Progenitor cell of endocrine pancreas (in vitro differentiated cells): ENCODE measurements at places on chromosomes 7 and 10. TPM values are rescaled to one million over a fixed set of nuclear protein-coding genes. Genes with fewer than 3 reads are reported as not detected.
A peak's percentile ranks its signal among the peaks of the same experiment; 100 is the strongest.

DNA sequence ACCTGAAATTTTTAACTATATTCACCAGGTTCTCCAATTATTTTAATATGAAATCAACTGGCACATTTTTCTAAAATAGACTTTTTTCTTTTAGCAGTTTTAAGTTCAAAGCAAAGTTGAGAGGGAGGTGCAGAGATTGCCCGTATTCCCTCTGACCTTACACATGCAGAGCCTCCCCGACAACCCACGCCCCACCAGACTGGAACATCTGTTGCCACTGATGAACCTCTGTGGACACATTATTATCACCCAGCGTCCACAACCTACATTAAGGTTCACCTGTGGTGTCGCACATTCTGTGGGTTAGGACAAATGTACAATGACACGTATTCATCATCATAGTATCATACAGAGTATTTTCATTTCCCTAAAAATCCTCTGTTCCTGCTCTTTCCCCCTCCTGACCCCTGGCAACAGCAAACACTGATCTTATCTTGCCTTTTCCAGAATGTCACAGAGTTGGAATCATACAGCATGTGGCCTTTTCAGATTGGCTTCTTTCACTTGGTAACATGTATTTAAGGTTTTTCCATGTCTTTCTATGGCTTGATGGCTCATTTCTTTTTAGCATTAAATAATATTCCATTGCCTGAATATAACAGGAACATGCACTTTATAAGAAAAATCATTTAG, 37.1 kb downstream of the COBL start:
- H3K27me3 ChIP-seq, result peaks cover 25% of the 10 kb centered on the region
- H3K36me3 ChIP-seq, result peaks cover 2% of the 10 kb centered on the region
- no peak for DNase-seq
- H3K4me1 ChIP-seq, result peaks cover 38% of the 10 kb centered on the region

Gene MOGAT3
- not detected in 2 replicates for total RNA-seq

- no peak overlapping the region for H3K27ac ChIP-seq
- DNase-seq, result no peak
- H3K36me3 ChIP-seq, result no peaks in the 10 kb centered on the region
- peaks cover 7% of the 10 kb centered on the region for H3K27me3 ChIP-seq
- H3K4me3 ChIP-seq, result no peak overlapping the region
Measured at GRCh38 chr7:131721660-131722059, 165.2 kb upstream of the PODXL start.

DNA sequence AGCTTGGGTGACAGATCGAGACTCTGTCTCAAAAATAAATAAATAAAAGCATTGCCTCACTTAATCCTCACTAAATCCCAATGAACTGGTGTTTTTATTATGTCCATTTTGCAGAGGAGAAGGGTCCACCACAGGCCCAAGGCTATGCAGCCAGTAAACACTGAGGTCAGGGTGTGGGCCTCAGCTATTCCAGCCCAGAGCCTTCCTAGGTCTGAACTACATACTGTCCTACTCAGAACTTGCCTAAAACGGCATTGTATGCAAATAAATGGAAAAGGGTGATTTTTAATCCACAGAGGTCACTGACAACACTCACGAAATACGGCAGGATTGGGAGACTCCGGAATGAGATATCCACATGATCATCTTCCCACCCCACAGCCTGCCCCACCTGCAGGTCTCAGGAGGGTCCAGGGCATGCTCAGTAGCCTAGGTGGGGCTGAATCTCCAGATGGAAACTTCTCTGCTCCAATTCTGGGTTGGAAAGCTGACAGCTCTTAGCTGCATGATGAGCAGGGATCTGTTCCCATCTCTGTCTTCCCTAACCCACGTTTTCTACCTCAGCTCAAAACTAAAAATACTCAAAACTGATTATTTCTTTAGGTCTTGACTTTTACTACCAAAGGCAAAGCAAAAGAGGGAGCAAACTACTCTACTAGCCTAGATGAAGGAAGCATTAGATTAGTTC, 121.0 kb downstream of the SORBS1 start:
- H3K4me3 ChIP-seq, result no peak overlapping the region
- peaks cover 2% of the 10 kb centered on the region for H3K36me3 ChIP-seq
- H3K27me3 ChIP-seq, result no peaks in the 10 kb centered on the region

DNA sequence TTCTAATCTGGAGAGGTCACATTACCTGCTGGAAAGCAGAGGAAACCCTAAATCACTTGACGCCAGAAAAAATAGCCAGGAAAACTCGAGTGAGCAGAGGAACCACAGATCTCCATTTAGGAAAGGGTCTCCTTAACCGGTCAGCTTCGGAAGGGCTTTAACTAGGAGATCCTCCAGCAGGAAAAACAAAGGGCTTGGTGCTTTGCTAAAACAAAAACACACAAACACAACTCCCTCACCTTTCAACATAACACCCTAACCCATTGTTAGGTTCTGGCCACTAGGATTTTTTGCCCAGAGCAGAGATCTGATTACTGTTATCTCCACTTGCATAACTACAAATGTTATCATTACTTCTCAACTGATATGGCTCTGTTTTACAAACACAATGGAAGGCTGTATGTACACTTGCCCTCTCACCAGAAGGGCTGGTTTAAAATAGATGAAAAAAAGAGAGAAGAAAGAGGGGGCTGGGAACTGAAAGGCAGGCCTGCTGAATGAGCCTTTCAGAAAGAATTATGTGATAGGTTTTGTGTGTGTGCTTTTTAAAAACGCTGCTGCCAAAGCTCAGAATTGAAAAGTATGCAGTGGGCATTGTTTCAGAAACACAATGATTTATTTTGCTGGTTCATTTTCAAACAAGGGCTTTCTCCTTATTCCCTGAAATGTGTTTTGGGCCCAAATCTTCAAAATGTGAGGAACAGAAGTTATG, 161.5 kb downstream of the FGFR2 start:
- DNase-seq, result no peak
- no peaks in the 10 kb centered on the region for H3K36me3 ChIP-seq
- peak overlapping the region; percentile 94 for H3K27ac ChIP-seq
- no peak overlapping the region for H3K4me3 ChIP-seq

- peaks cover 7% of the 10 kb centered on the region for H3K4me1 ChIP-seq
- no peak for DNase-seq
- H3K27me3 ChIP-seq, result peaks cover 34% of the 10 kb centered on the region
- H3K4me3 ChIP-seq, result no peak overlapping the region
Measured at GRCh38 chr7:154864523-154864891, 138.4 kb downstream of the PAXIP1 start.

GRCh38 chr10:86313621-86314041, 53.0 kb downstream of the GRID1 start:
- H3K27ac ChIP-seq, result no peak overlapping the region
- DNase-seq, result no peak
- peaks cover 35% of the 10 kb centered on the region for H3K27me3 ChIP-seq

DNA sequence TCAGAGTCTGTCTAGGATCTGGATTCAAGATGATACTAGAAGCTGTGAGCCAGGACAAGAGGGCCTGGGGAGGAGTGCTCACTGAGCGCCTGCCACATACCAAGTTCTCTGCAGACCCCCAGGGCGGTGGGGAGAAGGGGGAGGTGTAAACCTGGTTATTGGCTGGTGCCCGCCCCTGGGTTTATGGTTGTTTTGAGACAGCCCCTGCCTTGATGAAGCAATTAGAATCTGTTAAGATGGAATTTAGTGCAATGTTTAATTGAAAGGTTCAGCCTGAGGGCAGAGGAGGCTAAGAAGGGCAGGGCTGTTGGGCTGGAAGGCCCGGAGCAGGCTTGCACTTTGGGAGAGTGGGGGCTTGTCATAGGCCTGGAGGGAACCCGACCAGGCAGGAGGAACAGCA, 42.7 kb downstream of the PRF1 start:
- no peak for DNase-seq
- no peaks in the 10 kb centered on the region for H3K36me3 ChIP-seq
- no peak overlapping the region for H3K4me3 ChIP-seq
- H3K27me3 ChIP-seq, result peaks cover 10% of the 10 kb centered on the region
- peaks cover 11% of the 10 kb centered on the region for H3K4me1 ChIP-seq

Gene TDRD1
- not detected in 2 replicates for total RNA-seq

Gene FAM25G
- not detected in 2 replicates for total RNA-seq

- no peak overlapping the region for H3K4me3 ChIP-seq
- DNase-seq, result no peak
- H3K36me3 ChIP-seq, result peaks cover 45% of the 10 kb centered on the region
Measured at GRCh38 chr7:96685353-96685752, 24.3 kb downstream of the SEM1 start.

Gene AKR1E2
- total RNA-seq, result 7.4 and 10.0 TPM in 2 replicates

Gene ITPRID1
- 3.1 and 3.9 TPM in 2 replicates for total RNA-seq

Gene CUBN
- 0.98 and 1.5 TPM in 2 replicates for total RNA-seq

DNA sequence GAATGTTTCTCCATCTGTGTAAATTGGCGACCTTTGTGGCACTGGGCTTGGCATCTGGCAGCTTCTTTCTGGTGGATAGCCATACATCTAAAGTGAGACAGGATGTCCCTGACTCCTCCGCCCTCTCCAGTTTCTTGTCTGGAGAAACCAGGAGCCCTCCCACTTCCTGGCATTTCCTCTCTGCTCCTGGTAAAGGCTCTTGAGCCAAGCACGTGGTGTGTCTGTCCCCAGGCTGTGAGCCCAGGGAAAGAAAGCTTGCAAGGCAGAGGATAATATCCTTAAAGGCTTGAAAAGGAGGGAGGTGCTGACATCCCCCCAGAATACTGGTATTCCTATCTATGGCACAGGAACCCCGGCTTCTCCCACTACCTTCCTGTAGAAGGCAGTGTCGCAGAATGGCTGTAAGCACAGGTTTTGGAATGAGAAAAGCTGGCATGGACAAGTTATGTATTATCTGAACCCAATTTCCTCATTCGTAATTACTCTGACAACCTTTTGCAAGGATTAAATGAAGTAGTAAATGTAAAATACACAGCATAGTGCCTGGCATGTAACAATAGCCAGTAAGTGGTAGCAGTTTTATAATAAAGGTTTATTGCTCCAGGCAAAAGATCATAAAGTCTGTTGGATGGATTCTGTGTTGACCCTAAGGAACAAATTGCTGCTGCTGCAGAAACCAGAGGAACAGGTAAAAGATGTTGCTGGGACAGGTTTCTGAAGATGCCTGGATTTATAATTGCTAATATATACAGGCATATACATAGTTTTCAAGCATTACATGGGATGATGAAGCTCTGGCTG, 11.8 kb upstream of the ACSL5 start:
- H3K36me3 ChIP-seq, result no peaks in the 10 kb centered on the region
- peaks cover 6% of the 10 kb centered on the region for H3K4me1 ChIP-seq
- no peak for DNase-seq

DNA sequence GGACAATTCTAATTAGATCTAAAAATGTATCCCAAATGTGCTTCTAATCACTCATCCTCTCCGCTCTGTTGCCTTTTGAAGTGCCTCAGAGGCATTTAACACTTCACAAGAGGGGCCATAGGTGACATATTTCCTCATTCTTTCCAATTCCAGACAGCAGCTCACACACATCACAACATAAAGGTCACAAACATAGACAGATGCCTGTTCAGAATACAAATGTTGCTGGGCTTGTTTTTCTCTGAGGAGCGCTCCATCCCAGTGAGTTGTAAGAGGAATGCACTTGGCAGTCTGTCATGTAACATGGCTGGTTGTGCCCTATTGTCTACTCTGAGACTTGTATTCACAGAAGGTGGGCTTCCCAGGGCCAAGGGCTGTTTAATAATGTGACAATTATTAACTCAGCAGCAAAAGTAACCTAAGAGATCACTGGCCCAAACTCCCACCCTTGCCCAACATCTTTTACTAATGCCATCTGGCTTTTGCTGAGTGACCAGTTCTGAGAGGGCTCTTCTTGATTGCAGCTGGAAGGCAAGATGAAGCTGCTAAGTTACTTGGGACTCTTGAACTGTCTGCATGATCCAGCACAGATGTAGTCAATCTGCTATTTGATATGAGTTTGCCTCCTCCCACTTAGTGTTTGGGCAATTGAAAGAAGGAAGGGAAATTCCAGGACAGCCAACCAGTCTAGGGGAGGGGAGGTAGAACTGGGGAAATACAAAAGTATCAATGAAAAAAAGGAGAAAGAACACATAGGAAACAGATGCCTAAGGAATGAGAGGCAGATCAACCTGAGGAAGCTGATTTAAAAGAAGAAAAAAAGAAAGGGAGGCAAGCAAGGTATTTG, 13.6 kb downstream of the PON2 start:
- H3K4me3 ChIP-seq, result peak overlapping the region; percentile 47
- no peak for DNase-seq
- H3K27ac ChIP-seq, result peak overlapping the region; percentile 90
- no peaks in the 10 kb centered on the region for H3K27me3 ChIP-seq
- H3K4me1 ChIP-seq, result peaks cover 37% of the 10 kb centered on the region
- H3K36me3 ChIP-seq, result peaks cover 19% of the 10 kb centered on the region

Gene MKX
- total RNA-seq, result 0.31 and 0.67 TPM in 2 replicates

Gene SLC29A4
- total RNA-seq, result 108 and 120 TPM in 2 replicates

- H3K27ac ChIP-seq, result no peak overlapping the region
- no peaks in the 10 kb centered on the region for H3K27me3 ChIP-seq
- H3K36me3 ChIP-seq, result no peaks in the 10 kb centered on the region
- no peak overlapping the region for H3K4me3 ChIP-seq
Measured at GRCh38 chr7:45650404-45651394, 76.5 kb downstream of the ADCY1 start.
